ENCODE measurements at places on chromosomes 3 and 15. TPM values are rescaled to one million over a fixed set of nuclear protein-coding genes. Genes with fewer than 3 reads are reported as not detected.

DNA sequence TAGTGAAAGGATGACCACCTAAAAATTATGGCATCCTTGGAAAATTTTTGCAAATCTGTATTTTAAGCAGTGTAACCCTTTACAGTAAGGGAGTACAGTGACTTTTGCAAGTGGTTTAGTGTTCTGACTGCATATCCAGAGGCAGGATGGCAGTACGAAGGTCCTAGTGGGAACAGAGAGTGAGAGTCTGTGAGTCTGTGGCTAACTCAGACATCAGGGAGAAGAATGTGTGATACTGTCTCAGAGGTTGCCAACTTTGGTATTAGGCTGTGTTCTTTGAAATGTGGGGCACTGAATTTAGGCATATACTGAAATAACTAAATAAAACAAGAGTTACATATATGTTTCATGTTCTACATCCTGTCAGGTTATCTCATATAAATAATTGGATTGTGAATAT, 25.7 kb downstream of the PRKCI start:
- no peak for DNase-seq

DNA sequence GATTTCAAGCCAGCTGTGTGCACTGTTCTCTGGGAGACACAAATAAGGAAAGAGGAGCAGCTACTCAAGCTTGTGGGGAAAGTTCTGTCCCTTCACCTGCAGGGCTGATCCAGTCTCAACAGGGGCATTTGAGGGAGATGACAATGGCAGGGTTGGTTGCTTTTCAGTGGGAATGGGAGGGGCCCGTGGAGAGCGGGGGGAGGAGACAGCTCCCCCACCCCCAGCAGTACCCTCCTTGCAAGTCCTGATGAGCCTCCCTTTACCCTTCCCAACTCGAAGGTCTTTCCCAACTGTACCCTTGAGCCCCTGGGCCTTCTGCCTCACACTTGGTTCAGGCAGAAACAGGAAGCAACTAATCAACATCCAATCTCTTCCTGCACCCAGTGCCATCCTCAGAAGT, 71.8 kb upstream of the SNRPA1 start:
- DNase-seq: no peak

The CLCN2 gene
- 3.5 TPM for total RNA-seq

DNA sequence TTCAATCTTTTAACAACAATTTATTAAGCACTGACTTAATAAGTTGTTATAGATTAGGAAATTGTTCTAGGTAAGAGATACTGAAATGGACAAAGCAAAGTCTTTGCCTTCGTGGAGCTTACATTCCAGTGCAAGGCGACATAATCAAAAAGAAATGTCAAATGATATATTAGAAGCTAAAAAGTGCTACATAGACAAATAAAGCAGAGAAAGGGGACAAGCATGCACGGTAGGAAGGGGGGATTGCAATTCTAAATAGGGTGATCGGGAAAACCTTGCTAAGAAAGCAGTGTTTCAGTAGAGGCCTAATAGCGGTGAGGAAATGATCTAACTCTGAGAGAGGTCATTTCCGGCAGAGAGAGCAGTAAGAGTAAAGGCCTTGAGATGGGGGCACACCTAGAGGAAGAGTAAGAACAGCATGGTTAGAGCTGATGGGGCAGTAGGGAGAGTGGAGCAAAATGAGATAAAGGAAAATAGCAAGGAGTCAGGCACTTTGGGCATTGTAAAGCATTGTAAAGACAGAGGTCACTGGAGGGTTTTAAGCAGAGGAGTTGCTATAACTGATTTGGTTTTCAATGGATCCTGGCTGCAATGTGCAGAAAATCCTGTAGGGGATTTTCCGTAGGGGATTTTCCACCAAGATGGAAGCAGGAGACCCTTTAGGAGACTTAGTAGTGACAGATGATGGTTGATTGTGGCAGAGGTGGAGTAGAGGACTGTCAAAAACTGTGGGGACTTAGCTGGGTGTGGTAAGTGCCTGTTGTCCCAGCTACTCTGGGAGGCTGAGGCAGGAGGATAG, 71.7 kb upstream of the CFAP20DC start:
- DNase-seq: no peak

- DNase-seq: no peak
Measured at GRCh38 chr3:67923796-67924195, 269.4 kb upstream of the SUCLG2 start.

- DNase-seq: no peak
Measured at GRCh38 chr15:31202953-31203352, 101.4 kb upstream of the TRPM1 start.

The TYRO3 gene
- total RNA-seq: 3.0 TPM

DNA sequence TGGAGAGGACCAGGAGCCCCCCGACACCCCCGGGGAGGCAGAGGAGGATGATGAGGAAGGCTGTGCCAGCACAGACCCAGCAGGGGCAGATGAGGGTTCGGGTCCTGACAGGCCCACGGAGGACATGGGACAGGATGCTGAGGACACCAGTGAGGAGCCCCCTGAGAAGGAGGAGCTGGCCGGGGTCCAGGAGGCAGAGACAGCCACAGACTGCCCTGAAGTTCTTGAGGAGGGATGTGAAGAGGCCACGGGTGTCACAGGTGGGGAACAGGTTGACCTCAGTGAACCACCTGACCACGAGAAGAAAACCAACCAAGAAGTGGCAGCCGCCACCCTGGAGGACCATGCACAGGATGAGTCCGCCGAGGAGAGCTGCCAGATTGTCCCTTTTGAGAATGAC, 909 bp downstream of the FGD5 start:
- DNase-seq: no peak

DNA sequence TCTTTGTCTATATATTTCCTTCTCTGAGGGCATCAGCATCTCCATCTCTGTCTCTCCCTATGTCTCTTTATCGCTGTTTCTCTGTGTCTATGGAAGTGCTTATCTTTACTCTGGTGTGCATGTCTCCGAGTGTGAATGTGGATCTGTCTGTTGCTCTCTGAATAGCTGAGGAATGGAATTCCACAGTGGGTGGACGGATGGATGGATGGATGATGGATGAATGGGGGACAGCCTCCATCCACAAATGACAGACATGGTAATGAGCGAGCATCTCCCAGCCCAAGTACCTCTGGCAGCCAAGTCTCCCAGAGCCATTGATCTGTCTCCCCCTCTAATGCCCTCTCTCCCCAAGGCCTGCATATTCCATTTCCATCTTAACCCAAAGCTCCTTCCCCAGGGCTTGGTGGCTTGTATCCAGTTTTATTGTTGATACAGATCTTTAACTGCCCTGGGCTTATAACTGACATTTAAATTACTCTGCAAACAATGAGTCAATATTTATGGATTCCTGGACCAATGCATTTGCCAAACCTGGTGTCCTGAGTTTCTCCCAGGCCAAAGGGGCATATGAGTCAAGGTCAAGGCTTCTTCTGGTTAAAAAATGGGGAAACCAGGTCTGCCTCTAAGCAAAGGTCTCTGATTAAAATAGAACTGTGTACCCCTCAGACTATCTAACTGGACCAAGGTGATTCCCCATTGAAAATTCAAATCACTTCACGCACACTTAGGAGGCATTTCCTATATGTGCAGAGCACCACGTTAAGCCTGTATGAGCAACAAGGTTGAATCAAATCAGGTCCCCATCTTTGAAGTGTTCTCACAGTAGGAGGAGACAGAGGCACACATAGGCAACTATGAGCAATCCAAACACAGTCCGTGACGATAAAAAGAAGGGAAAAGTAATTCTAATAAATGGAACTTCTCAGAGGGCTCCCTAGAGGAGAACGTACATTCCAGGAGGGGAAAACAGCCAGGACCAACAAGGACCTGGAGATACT, 109.9 kb downstream of the TLE3 start:
- DNase-seq: no peak

The SH2D7 gene
- total RNA-seq: not detected

The NEO1 gene
- total RNA-seq: 0.27 TPM

The GOLGA8T gene
- total RNA-seq: not detected

The ASB14 gene
- not detected for total RNA-seq

DNA sequence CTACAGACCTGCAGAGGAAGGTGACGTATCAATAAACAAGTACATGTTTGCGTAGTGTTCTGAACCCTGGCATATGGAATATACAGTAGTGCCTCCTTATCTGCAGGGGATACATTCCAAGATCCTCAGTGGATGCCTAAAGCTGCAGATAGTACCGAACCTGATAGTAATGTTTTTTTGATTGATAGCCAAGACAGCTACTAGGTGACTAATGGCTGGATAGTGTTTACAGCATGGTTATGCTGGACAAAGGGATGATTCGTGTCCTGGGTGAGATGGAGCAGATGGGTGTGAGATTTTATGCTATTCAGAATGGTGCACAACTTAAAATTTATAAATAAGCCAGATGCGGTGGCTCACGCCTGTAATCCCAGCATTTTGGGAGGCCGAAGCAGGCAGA, 55.8 kb upstream of the IGF2BP2 start:
- no peak for DNase-seq

DNA sequence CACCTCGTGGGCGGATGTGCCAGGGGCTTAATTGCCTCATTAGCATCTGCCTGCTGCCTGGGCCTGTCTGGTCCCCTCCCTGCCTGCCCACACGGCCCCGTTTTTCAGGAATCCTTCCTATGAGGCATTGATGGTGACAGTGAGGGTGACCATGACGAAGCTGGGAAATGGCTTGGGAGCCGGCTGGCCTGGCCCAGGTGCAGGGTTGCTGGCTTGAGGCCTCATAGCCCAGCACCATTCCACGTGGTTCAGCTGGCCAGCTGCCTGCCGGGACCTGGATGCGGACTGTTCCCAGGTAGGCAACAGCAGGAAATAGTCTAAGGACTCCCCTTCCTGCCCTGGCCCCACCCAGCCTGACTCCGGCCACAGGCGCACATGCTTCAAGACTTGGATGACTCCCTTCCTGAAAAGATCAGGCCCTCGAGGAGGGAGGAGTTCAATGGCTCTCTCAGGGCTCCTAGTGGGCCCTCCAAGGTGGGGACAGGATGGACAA, 8.9 kb upstream of the DUSP7 start:
- DNase-seq: no peak

The CHST2 gene
- 6.7 TPM for total RNA-seq

- no peak for DNase-seq
Measured at GRCh38 chr3:36709826-36710365, 54.5 kb downstream of the DCLK3 start.

DNA sequence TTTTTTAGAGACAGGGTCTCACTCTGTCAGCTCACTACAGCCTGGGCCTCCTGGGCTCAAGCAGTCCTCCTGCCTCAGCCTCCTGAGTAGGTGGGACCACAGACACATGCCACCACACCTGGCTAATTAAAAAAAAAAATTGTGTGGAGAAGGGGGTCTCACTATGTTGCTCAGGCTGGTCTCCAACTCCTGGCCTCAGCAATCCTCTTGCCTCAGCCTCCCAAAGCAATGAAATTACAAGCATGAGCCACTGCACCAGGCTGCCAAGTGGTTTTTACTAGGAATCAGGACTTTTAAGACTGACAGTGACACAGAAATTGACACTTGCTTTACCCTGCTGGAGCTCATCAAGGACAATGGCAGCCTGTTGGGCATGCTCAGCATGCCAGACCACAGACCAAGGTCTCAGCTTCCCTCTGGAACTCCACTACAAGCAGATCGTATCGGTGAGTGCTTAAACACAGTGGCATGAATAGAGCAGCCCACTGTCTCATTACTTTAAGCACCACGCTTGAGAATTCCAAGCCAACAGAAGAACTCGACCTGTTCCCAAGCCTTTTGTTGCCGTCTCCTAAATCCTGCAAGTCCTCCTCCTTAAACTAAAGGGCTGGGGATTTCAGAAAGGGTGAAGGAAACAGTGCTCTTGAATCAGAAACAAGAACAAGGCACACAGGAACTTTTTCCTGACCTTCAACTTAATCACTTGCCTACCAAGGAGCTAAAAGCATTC, 41.4 kb downstream of the EOMES start:
- no peak for DNase-seq

DNA sequence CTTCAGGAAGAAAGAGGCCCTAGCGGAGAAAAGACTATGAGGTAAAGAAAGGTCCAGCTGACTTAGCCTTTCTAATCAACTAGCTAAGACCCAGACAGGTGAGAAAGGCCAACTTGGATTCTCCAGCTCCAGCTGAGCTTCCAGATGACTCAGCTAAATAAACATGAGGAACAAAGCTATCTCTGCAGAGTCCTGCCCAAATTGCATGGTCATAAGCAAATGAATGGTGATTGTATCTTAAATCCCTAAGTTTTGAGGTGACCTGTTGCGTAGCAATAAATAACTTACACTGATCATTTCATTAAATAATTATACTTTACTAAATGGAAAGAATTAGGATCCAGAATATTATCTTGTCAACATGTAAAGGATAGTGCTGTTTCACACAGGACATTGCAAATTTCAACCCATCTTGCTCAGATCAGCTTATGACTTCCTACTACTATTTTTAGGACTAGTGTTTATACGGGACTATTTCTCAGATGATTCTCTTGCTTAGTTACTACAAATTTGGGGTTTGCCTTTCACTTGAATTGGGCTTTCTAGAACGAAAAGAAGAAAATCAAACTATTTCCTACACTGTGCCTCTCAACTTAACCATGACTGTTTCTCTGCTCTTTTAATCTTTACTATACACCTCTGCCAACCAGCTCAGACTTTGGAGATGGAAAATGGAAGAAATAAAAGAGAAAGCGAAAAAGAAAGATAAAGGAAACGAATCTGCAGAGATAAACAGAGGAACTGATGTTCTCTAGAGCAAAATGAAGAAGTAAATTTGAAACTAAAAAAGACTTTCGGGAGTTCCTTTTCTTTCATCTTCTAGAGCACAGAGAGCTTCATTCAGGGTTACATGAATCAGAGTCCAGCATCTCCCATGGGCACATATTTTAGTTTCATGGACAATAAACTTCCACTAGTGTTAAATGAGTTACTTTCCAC, 6.6 kb upstream of the ADGRG7 start:
- DNase-seq: no peak

DNA sequence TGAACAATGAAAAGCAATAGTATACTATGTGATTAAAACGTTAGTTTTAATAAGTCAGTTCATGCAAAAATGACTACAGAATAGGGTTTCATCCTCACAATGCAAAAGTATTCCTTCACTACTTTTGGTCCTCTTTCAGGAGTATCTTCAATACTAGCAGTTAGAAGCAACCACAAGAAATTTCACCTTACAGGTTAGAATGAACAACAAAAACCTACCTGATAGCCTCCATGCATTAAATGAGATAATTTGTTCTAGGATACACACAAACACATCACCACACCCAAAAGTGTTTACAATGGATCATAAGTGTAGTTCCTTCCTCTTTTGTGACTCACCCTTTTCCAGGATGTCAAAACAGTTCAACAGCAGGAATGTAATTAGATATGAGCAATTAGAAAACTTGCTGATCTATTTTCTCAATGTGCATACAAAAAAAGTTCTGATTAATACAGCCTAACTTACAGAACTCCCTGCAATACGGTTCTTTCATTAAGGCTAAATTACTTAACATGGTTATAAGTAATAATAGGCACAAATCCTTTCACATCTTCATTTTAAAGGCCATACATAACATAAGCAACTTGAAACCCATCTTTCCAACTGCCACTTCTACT, 21.6 kb downstream of the UACA start:
- DNase-seq: no peak

GRCh38 chr3:73832426-73832825, 207.7 kb upstream of the PDZRN3 start:
- no peak for DNase-seq

The SEMA3G gene
- total RNA-seq: 0.54 TPM
